ENCODE measurements at places on chromosomes 12 and 14.

GRCh38 chr12:128784030-128784760 lies 39.6 kb downstream of the SLC15A4 start:
- DNase-seq = no peak

DNA sequence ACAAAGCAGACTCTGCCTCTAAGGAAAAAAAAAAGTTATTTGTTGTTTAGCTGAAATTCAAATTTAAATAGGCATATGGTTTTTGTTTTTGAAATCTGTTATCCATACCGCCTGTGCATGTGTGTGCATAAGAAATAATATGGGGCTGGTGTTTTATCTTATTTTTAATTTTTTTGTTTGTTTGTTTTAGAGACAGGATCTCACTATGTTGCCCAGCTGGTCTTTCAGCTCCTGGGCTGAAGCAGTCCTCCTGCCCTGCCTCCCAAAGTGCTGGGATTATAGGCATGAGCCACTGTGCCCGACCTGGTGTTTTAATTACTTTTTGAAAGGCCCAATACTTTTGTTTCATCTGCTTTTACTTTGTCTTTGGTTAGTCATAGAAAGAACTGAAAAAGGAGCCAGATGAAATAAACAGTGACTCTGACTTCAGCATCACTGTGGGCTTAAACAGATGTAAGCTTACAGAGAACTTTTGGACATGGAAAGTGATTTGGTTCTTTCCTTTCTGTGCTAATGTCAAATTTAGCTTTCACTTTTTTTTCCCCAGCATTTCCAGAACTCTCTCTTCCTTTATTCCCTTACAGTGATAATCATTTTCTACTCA lies 37.2 kb downstream of the SUPT16H start:
- no peak for DNase-seq

GRCh38 chr12:97398704-97399103 lies 63.9 kb upstream of the RMST start:
- DNase-seq = no peak

DNA sequence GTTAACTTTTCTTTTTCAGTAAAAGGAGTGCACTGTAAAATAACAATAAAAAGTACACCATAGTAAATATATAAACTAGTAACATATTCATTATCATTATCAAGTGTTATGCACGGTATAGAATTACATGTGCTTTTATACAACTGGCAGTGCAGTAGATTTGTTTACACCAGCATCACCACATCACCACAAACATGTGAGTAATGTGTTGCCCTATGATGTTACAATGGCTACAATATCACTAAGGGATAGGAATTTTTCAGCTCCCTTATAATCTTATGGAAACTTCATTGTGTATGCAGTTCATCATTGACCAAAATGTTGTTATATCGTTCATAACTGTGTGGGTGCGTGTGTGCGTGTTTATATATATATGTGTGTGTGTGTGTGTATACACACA lies 23.5 kb upstream of the NEDD1 start:
- DNase-seq = no peak

- DNase-seq = peak; percentile 30
These were observed 1.3 kb upstream of the P3H3 start for GRCh38 chr12:6826734-6827436.

DNA sequence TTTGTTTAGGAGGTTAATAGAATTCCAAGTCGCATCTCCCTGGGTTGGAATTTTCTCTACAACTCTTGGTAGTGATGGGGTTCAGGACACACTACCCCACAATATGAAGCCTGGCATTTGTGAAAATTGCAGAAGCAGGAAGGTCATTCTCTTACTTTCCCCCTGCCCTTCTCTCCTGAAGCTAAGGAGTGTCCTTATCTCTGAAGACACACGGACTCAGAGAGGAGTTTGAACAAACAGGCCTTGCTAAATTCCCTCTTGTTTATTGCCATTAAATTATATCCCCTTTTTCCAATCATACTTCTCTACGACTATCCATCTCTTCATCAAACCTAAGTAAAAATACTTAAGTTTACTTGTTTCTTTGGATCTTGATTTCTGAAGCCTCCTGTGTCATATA lies 443.0 kb downstream of the RAD51B start:
- no peak for DNase-seq

DNA sequence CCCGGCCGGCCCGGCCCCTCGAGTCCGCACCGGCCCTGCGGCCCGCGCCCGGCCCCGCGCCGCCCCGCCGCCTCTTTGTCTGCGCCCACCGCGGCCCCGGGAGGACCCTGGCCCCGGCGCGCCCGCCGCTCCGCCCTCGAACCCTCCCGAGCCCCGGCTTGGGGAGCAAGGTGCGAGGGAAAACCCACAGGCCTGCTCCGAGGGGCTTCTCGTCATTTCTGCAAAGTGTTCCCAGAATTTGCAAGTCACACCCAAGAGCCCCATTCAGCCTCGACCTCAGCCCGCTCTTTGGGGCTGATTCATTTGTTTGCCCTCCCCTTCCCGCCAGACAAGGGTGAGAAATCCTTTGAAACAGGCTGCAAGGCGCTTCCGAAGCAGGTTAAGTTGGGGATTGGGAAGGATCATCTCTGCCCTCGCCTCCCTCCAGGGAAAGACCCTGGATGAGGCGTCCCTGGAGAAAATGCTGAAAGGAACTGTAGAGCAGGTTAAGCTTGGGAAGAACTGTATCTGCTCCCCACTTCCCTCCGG lies 325 bp upstream of the CLIP1 start:
- DNase-seq = peak; percentile 28

DNA sequence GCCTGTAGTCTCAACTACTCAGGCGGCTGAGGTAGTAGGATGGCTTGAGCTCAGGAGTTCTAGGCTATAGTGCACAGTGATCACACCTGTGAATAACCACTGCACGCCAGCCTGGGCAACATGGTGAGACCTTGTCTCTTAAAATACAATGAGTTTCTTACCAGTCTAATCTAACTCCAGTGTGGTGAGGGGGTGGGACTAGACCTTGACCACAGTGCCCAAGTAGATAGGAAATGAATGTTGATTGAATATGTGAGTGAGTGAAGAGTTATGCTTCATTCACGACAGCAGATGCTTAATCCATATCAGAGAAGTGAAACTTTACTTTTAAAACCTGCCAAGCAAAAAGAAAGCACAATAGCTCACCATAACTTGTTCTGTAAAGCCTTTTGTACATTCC lies 11.2 kb upstream of the AK7 start:
- no peak for DNase-seq

GRCh38 chr12:62862259-62862881 lies 72.6 kb downstream of the PPM1H start:
- no peak for DNase-seq

DNA sequence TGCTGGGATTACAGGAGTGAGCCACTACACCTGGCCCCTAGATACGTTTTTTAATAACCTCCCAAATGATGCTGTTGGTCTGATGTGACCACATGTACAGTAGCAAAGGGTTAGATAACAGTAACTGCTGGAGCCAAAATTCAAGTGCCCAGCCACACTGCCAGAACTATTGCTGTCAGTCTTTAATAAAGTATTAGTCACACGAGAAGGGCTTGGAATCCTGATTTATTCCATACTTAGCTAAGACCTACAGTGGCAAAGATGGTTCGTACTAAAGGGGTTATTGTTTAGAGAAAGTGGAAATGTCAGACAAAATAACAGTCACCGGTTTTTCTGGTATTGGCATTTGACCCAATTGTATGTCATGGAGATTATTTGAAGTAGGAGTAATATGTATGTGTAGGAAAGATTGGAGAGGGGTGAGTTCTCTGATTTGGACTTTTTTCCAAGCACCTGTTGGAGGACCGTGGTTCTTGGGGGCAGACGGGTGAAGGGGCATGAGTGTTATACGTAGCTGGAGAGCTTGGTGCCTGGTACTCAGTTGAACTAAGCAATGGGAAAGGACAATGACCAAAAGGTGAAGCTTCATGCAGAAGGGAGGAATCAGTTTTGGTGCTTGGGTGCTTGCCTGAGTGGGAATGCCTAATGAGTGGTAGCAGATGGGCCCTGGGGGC lies 9.7 kb downstream of the TUBA1C start:
- no peak for DNase-seq

GRCh38 chr12:71790331-71790730 lies 35.7 kb downstream of the RAB21 start:
- no peak for DNase-seq

DNA sequence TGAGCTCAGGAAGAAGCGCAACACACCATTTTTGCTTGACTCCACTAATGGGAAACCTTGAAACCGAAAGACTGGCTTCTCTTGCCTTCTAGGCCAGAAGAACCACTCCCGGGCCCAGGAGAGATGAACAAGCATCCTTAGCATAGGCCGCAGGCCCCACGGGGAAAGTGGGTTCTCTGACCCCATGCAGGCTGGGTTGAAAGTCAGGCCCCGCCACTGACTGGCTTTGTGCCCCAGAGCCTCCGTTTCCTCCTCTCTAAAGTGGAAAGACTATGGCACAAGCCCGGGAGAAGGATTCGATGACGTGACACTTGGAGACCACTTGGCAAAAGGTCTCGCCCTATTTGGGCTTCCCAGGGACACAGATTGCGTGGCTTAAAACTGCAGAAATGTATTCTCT lies 9.9 kb upstream of the FZD10 start:
- no peak for DNase-seq

DNA sequence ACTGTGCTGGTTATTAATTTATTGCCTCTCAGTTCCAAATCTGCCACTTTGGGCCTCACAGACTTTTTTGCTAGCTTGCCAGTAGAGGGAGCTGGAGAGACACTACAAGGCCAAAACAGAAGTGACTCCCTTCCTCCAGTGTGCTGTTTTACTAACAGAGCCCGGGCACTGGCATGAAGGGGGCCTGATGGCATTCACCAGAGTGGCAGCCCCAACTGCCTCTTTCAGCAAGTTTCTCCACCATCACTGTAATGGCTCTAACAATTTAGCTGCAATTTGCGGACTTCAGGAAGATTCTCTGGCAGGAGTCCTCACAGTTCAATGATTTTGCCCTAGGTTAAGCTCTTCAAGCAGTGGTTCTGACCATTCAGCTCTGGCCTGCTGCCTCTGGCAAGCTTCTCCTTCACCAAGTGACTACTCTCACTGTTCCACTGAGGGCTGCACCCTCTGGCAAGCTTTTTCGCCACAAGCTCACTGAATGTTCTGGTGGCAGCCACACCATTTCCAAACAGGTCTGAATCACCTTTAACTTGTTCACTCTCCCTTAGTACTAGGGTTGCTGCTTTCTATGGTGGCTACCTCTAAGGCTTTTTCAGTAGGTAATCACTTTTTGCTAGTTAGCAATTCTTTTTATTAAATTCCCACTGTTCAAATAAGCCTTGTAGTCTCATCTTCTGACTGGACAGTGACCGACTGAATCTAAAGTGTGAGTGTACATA lies 104.9 kb downstream of the ZC3H14 start:
- no peak for DNase-seq

DNA sequence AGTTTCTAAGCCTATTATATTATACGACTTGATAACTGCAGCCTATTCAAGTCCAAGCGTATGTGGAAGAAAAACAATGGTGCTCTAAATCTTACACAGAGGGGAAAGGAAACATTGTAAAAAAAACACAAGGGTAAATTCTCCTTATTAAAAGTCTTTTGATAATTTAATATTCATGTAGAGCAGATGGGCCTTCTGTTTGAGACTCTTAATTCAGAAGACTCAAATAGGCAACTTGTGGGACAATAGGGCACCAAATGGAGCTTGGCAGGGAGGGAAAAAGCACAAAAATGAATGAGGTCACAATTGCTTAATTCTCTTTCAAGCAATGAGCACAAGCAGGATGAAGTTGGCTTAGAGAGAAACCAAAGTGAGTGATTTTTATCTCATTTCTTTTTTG lies 159.4 kb downstream of the NELL2 start:
- DNase-seq = no peak

DNA sequence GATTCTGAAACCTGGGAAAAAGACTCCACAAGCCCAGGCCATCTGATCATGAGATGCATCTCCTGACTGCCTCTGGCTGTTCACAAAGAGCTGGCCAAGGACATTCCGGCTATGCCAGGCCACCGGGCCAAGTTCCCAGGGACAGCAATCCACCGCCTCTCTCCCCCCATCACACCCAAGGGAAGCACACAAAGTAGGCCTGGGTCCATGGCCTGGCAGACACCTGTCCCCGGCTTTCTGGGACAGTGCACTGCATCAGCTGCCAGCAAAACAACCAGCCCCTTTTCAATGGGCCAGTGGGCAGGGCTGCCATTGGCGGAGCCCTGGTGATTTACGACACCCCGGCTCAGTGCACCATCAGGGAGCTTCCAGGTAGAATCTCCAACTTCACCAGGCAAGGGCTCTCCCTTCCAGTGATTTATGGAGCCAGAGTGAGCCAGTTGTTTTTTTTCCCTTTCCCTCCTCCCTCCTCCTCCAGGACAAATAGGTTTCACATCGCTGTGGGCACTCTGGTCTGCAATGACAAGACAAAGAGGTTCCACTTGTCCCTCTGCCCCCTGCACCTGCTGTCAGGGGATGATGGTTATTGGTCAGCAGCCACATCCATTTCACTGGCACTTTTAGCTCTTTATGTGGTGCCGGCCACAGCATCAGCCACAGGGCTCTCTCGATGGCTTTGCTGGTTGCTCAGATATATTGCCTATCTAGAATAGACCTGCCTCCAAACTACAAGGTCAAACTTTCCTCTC lies 149.6 kb downstream of the SLC38A6 start:
- DNase-seq = no peak

DNA sequence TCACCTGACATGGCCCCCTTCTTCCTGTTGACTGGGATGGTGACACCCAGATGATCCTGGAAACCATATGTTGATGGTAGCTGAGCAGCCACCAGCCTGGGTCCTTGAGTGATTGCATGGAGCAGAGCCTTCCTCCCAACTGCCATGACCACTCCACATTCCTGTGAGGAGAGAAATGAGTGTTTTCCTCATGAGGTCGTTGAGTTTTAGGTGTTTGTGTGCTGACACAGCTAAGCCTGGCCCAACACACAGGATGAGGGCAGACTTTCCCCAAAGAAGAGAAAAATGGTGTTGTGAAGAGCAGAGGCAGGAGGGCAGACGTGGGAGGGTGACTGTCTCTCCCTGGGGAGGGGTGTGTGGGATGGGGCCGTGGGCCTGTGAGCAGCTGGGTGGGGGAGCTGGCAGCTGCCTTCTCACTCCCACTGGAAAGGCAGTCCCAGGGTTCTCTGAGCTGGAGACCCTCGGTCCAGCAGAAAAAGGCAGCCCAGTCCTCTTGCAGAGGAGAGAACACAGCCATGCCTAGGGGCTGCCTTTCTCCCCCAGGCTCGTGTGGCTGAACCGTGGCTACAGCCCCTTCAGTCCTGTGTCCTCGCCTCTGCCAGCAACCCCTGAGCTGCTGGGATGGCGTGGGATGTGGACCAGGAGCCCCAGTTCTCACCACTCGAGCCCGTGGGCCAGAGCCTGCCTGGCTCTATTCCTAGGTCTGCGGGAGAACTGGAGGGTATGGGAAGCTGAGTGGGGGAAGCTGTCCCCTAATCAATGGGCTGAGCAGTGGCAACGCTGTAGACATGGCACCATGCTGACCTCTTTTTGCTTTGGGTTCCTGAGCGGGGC lies 257.0 kb downstream of the ADGRD1 start:
- no peak for DNase-seq
